ENCODE measurements at places on chromosomes 4 and X.

- DNase-seq, result no peak
Observed at GRCh38 chrX:73556159-73556558, 6.8 kb upstream of the CHIC1 start.

GRCh38 chrX:135384161-135384836 lies 37.4 kb upstream of the SMIM10L2A start:
- no peak for DNase-seq

GRCh38 chr4:102627831-102628523 lies 126.8 kb downstream of the NFKB1 start:
- no peak for DNase-seq

DNA sequence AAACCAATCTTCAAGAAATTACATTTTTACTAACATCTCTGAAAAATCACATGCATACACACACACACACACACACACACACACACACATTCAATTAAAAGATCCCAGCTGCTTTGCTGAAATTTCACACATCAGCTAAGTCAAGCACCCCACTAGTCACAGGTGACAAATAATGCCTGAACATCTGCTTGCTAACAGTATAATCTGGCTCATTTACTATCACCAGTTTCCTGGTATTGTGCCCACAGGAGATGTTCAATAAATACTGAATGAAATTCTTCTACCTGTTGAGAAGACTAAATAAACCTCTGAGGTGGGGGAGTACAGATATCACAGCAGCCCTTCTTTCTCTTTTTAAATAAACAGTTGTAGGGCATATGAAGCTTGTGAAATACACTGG lies 994.0 kb downstream of the ARAP2 start:
- no peak for DNase-seq

DNA sequence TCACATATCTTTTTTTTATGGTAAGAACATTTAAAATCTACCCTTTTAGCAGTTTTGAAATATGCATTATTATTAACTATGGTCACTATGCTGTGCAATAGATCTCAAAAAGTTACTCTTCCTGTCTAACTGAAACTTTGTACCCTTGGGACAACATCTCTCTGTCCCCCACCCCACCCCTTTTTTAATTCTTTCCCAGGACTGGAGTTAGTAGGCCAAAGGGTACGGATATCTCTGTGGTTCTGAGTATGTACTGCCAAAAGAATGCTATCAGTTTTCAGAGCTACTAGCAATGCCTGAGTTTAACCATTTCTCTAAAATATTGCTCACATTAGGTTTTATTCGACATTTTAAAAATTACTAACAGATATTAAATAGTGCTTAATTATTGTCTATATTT lies 4.7 kb upstream of the FAM241A start:
- DNase-seq, result no peak

GRCh38 chr4:79574741-79575451 lies 166.9 kb upstream of the GK2 start:
- no peak for DNase-seq

Measured in amniotic stem cell (primary cell).